ENCODE measurements at places on chromosomes 2 and 18.

GRCh38 chr2:199462347-199462955 lies 4.7 kb upstream of the SATB2 start:
- DNase-seq, result no peak

- DNase-seq, result no peak
Observed at GRCh38 chr2:165804719-165805118, 10.7 kb upstream of the GALNT3 start.

DNA sequence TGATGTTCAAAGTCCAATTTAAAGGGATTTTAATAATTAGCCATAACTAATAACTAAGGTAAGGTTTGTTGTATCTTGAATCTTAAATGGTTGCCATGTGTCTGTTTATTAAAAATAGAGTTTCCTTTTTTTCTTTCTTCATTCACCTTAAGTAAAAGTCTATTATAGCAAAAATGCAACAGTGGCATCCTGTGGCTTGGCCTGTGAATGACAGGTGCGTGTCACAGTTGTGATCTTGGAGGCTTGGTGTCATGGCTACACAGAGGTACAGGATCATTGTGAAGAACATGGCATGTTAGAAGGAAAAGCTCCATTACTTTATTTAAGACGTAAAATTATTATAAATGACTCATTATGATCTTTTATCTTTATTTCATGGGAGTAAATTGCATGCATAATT lies 246.1 kb downstream of the BCL2 start:
- no peak for DNase-seq

DNA sequence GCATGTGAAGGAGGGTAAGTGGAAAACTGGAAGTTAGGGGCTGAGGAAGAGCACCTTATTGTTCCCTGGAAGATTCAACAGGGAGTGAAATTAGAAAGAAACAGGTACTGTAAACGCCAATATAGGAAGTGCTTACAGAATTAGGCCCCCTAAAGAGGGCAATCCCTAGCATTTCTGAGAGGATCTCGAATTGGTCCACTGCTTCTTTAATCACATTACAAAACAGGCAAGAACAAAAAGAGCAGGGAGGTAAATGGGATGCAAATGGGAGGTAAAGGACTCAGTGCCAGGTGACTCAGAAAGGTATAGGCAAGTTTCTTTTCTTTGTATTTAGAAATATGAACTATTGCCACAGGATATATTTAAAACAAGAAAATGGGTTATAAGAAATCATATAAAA lies 116.4 kb upstream of the FANCL start:
- no peak for DNase-seq

DNA sequence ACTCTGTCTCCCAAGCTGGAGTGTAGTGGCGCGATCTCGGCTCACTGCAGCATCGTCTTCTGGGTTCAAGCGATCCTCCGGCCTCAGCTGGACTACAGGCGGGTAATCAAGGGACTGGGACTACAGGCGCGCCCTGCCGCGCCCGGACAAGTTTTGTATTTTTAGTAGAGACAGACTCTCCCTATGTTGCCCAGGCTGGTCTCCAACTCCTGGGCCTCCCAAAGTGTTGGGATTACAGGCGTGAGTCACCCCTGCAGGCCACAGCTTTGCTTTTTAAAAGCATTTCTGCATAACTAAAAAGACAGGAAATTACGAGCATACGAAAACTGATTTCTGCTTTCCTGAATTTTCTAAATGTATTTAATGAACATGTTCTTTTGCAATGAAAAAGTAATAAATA lies 916 bp upstream of the OSBPL1A start:
- DNase-seq, result no peak

DNA sequence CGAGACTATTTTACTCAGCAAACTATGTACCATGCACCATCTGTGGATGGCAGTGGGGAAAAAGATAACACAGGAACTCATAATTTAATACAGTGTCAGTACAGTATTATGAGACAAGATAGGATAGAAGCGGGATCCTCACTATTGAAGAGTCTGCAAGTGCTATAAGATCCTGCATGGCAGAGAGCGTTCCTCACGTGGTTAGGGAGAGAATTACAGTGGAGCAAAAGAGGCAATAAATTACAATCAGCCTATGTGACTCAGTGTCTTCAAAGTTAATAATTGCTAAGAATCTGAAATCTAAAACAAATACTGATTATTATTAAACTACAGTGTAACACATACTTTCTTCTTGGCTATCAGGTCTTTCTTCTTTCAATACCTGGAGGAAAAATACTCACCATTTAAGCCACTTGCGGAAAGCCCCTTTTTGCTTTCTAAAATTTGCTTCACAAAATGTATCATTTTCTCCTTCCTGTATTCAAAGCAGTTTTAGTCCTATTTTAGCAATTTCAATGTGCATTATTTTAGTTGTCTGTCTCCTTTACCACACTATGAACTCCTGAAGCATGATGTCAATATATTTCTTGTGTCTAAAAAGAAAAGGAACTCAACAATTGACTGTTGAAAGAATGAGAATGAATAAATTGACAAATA lies 342.9 kb downstream of the SPAG16 start:
- DNase-seq, result no peak

DNA sequence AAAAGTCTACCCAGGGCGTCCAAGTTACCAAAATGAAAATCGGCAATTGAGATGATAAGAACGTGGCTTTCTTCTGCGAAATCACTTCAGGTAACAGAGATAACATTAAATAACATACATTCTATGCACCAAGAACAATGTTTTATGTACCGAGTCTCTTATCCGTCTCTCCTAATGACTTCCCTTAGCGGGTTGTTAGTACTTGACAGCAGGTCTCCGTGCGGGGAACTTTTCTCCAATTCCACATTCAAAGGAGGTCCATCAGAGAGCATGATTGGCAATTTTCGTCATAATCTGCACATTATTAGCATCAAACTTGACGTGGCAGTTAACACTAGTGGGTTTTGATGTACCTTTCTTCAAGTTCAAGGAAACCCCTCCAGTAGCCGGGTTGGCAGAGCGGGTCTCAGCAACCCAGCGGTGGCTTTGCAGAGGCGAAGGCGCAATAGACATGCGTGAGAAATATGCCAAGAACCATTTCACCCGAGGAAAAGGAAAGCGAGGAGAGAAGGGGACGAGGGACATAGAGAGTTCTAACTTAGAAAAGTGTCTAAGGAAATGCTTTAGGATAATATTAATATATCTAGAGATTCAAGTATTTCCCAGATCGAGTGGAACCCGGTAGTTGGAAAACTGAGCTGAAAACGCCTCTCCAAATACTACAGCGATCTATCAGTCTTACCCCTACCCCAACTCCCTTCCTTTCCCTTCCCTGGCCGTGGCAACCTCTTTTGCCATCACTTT lies 5.0 kb downstream of the EVX2 start:
- no peak for DNase-seq

- DNase-seq, result no peak
Observed at GRCh38 chr18:13300796-13301195, 82.2 kb downstream of the LDLRAD4 start.

DNA sequence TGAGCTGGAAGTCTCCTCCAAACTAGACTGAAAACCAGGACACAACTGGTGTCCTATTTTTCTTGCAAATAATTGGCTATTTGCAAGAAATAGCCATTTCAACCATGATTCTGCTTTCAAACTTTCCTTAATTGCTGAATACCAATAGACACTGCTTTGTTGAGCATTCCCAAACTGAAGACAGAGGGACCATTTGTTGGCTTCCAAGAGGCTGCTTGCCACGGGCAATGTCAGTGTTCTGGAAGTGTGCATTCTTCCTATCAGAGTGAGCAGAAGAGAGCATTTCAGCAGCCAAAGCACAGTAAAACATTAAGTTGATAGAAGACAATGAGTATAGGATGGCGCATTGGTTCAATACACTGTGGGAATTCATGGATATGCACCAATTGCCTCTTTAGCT lies 360.5 kb upstream of the RGPD4 start:
- DNase-seq, result no peak

- no peak for DNase-seq
Observed at GRCh38 chr2:946073-946948, 4.3 kb upstream of the SNTG2 start.

GRCh38 chr2:138395565-138396306 lies 105.8 kb upstream of the SPOPL start:
- DNase-seq, result no peak

- DNase-seq, result no peak
Observed at GRCh38 chr2:694906-695510, 17.8 kb upstream of the TMEM18 start.

- DNase-seq, result no peak
Observed at GRCh38 chr2:167697948-167698347, 549.4 kb downstream of the STK39 start.

GRCh38 chr18:57397440-57398132 lies 37.6 kb upstream of the ONECUT2 start:
- no peak for DNase-seq

DNA sequence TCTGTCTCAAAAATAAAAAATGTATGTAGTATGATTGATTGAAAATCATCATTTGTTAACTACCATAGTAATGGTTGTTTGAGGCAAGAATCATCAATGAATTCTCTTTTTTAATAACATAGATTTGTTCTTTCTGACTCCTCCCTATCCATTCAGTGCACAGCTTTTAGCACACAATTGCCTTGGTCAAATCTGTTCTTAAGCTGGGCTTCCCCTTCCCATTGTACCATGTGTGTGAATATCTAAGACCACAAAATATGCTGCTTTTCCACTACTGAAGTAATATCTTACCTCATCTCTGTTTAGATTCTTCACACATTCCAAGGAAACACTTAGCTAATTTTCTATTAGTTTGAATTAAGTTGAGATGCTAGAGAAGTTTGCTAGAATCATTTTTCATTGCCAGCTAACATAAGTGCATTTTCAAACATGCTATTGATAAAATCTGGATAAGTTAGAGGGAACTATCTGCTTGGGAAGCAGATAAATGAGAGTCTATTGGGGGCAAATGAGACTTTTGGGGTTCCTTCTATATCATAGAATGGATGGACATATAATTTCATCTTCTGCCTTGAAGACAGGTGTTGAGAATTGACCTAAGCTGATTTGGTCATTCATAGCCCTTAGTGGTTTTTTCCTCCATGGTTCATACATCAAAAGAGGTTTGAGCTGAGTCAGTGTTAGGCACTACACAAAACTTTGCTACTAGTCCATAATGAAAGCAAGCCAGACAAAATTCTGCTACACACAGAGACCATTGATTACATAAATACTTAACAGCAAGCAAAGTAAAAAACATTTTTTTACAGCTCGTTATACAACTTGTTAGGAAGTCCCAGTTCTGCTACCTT lies 231.9 kb downstream of the PLCL1 start:
- no peak for DNase-seq

DNA sequence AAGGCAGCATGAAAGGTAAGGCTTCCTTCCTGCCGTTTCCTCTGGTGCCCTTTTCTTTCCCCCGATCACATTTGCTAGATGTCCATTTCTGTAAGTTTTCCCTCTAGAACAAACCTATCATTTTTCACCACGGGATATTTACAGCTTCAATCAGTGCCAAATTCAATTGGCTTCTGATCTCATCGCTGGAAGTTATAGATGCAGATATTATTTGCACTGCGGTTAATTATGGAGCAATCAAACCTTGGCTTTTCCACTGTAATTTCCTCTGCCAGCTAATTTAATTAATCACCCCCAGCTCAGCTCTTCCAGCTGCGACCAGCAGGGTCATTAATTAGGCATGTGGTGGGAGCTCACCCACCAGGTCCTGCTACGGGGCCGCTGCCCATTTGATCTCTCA lies 86.1 kb downstream of the GBX2 start:
- no peak for DNase-seq

DNA sequence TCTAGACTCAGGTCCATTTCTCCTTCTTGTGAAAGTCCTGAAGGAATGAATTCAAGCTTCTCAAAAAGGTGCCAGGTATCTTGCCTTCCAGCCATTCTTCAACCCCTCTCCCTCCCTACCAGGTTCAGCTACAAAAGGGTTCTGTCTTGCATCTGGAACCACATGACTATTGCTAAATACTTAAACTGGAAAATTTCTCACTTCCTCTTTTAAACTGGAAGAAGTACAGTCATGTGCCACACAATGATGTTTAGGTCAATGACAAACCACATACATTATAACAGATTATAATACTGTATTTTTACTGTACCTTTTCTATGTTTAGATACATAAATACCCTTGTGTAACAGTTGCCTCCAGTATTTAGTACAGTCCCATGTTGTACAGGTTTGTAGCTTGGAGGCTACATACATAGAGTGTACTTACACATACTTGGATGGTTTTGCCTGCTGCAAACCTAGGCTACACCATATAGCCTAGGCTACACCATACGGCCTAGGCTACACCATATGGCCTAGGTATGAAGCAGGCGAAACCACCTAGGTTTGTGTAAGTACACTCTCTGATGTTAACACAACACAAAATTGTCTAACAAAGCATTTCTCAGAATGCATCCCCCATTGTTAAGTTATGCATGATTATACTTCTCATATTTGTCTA lies 142.0 kb upstream of the DNMT3A start:
- no peak for DNase-seq

- DNase-seq, result no peak
Observed at GRCh38 chr18:43279015-43279744, 1.9 kb upstream of the SYT4 start.

DNA sequence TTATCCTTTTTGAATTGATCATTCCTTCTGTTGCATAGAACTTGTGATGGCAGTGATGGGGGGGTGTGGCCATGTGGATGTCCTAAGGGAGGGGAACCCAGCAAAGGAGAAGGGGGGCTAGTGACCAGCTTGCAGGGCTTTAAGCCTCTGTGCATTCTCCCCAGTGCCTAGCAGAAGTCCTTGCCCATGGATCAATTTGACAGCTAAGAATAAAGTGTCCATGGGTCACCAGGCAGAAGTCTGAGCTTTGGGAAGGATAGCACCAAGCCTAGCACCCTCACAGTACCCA lies 39.6 kb upstream of the FAM136A start:
- no peak for DNase-seq

GRCh38 chr2:28545590-28546200 lies 49.8 kb downstream of the PLB1 start:
- DNase-seq, result no peak

GRCh38 chr2:72261076-72261475 lies 113.4 kb upstream of the CYP26B1 start:
- DNase-seq, result no peak

DNA sequence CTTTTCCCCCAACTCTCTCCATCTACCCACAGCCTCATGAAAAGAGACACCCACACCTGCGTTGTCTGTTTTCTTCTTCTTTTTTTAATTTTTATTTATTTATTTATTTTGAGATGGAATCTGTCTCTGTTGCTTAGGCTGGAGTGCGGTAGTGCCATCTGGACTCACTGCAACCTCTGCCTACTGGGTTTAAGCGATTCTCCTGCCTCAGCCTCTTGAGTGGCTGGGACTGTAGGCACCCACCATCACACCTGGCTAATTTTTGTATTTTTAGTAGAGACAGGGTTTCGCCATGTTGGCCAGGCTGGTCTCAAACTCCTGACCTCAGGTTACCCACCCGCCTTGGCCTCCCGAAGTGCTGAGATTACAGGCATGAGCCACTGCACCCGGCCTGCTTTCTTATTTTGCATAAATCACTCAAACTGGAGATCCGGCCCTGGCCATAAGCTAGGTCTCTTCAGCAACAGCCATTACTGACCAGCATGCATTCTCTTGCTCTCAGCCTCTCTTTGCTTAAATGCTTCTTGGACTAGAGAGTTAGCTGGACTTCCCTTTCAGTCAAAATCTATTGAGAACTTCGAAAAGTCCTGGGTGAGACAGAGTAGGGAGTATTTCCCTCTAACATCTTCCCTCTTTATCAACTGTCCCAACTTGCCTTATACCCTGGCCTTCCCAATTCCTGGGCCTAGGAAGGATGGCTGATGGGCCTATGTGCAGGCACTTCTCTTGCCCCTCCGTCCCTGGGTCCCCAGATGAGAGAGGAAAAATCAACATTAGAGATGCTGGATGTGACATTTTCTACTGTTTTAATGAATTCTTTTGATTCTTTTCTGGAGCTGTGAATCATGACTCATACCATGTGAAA lies 27.3 kb downstream of the MYCN start:
- DNase-seq, result no peak
